Bone marrow (tissue), 2 donors: ENCODE measurements at places on chromosomes 13 and 19.

DNA sequence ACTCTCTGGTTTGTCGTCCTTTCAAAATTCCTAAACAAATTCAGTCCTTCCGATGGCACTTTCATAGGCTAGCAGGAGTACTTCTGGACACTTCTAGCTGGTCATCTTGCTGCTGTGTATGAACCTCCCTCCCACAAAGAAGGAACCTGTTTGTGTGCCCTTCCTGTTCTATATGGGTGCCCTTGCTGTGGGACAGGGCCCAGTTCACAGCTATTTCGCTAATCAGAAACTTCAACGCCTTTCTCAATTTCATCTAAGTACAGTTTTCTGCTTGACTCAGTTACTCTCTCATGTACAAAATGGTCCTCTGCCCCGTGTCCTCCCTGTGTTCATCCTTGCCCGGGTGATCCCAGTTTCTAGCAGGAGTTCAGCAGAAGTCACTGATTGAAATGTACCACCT, 96.1 kb downstream of the STARD13 start:
- DNase-seq = no peak

DNA sequence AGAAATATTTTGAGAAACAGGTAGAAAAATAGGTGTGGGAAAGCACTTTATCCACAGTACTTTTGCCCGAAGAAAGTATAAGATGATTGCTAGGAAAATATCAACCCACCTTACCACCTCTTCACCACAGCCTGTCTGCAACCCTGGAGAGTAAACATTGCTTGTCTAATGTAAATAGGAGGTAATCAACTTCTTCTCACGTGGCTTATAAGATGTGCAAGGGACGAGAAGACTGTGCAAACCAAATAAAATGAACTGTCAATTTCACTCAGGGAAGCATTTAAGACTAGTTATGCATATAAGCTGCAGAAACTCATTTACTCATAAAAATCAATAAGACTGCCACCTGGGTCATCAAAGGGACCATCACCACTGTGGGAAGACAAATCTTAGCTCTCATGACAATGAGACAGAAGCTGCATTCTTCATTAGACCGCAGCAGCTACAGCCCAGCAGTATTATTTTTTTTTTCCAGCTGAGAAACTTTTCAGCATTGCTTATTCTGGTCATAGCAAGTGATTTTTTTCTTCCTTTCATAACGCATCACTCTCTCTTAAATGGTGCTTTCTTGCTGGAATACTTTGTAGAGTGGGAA, 807.7 kb upstream of the GPC6 start:
- DNase-seq = no peak

- no peak for DNase-seq
Observed at GRCh38 chr19:19860756-19861390, 4.8 kb upstream of the ZNF253 start.

DNA sequence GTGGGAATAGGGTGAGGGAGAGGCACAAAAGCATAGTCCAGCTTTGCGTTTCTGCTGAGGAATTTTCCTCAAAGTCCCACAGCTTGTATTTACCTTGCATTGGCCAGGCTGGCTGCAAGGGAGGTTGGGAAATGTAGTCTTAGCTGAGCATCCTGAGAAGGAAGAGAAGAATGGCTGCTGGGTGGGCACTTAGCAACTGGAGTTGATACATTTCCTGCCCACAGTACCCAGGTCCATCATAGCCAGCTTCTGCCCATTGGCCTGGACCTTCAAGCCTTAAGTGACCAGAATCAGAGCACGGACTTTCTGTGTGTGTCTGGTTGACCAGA, 112.4 kb downstream of the SIPA1L3 start:
- DNase-seq = no peak

DNA sequence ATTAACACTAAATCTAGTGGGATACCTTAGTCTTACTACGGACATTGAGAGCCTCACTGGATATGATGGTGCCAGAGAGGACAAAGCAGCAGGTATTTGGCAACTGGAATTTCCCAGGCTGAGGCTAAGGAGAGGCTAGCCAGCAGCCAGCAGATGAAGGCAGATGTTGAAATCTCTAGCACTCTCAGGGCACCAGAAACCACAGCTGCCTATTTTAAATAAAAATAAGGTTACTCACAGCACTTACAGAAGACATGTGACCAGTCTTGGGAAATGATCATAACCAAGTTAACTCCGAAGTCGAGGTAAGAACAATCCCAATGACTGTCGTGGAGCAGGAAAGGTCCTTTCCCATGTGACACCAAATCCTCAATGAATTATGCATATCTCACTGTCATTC, 1726.0 kb downstream of the EFNB2 start:
- DNase-seq = no peak

- no peak for DNase-seq
Observed at GRCh38 chr13:106161146-106161545, 374.3 kb downstream of the EFNB2 start.

DNA sequence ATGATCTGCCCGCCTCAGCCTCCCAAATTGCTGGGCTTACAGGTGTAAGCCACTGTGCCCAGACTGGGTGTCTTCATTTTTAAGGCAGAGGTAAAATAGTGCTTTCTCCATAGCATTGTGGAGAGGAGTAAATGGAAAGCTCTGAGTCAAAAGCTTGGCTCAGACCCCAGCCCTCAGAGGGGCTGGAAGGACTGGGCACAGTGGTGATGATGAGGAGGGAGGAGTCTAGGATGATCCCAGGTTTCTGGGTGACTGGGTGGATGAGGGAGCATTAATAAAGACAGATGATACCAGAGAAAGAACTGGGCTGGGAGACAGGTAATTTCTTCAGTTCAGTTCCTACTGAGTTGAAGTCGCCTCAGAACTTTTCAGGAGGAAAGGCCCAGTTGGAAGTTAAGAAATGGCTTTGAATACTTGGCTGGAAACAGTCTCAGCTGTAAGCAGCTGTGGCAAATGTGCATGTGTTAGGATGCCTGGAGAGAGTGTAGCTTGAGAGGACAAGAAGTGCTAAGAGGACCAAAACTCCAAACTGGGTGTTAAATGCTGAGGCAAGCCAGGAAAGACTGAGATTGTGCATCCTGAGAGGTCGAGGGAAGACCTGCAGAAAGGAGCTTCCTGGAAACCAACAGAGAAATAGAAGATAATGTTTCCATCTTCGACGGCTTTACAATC, 37.1 kb upstream of the MEDAG start:
- DNase-seq = no peak

DNA sequence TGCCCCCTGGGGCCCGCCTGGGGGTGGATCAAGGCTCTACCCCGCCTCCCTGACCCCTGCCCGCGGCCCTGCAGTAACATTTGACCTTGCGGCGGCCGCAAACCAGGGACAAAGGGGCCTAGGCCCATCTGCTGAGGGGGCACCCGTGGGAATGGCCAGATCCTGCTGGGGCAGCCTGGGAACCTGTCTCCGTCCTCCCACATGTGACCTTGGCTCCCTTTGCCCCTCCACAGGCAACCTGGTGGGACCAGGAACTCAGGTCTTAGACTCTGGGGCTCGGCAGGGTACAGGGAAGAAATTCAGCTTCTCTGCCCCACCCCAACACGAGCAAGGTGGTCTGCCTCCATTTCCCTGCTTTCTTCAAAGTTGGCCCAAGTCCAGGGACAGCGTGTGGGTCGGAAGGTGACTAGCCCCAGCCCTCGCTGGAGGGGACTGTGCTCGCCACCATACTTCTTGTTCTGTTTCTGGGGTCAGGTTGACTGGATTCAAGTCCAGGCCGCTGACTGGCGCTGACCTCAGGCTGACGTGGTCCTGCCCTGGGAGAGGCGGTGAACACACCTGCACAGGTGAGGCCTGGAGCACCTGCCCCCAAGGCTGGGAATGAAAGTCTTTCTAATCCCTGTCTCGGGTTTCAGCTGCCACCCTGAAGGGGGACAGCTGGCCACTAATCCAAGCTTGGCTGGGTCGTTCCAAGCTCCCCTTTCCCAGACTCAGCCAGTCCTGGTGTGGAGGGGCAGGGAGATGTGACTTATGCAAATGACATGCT, 2.5 kb upstream of the NR2F6 start:
- DNase-seq = no peak

DNA sequence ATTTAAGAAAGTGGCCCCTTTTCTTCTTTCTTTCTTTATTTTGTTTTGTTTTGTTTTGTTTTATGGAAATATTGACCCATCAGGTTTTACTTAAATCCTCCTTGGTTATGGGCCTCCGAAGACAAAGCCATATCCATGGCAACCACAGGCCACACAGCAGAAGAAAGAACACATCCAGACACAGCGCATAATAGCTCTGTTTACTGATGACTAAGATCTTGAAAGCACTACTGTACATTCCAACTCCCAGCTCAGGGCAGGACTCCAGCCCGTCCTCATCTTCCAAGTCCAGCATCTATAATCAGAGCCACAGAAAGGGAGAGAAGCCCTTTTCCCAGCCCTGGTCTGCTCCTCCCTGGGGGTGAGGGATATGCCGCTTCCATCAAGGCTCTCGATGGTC, 84.3 kb downstream of the NUFIP1 start:
- no peak for DNase-seq

DNA sequence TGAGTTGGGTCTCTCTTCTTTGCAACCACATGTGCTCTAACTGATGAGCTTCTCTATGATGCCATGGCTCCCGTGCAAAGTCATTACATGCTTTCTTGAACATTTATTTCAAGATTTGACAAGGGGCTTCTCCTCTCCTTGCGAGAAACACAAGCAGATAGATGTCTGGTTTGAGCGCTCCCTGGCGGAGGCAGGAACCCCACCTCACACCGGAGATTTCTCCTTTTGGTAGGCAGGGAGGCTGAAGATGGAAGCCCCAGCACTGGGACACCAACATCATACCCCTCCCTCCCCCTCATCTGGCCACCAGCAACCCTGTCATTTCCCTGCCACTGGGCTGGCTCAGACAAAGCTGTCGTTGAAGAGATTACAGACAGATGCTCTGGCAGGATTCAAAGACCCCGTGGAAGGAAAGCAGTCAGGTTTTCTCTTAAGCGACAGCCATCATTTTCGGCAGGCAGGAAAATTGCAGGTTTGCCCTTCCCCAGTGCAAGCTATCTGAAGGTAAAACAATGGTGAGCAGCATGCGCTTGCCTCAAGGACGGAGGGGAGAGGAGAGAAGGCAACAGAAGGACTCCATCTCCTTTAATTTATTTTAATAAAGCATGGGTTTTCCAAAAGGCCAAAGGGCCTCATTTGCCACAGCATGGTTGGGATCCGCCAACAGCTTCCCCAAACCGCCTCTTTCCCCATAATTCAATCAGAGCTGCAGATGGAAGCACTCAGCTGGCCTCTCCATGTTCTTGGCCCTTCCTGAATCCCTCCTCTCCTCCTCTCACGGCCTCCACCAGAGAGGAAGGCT, 344.1 kb upstream of the TSHZ3 start:
- no peak for DNase-seq

DNA sequence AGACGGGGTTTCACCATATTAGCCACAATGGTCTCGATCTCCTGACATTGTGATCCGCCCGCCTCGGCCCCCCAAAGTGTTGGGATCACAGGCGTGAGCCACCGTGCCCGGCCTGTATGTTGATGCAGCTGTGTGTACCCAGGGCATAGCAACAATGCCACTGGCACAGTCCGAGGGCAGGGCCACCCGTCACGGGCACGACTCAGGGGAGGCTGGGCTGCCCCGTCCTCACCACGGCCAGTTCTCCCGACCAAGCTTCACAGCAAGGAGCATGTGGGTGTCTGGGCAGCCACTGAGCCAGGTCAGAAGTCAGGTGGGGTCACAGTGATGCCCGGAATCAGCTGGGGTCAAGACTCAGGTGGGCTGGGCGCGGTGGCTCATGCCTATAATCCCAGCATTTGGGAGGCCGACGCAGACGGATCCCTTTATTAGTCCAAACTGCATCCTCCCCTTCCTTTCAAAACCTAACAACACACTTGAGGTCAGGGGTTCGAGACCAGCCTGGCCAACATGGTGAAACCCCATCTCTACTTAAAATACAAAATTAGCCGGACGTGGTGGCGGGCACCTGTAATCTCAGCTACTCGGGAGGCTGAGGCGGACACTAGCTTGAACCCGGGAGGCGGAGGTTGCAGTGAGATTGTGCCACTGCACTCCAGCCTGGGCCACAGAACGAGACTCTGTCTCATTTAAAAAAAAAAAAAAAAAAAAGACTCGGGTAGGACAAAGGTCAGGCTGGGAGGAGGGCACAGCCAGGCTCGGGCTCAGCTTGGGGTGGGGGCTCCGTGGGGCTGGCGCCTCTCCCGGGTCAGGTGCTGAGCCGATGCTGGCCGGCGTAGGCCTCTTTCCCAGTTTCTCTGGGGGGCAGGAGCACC, 1.2 kb upstream of the CDC34 start:
- no peak for DNase-seq

DNA sequence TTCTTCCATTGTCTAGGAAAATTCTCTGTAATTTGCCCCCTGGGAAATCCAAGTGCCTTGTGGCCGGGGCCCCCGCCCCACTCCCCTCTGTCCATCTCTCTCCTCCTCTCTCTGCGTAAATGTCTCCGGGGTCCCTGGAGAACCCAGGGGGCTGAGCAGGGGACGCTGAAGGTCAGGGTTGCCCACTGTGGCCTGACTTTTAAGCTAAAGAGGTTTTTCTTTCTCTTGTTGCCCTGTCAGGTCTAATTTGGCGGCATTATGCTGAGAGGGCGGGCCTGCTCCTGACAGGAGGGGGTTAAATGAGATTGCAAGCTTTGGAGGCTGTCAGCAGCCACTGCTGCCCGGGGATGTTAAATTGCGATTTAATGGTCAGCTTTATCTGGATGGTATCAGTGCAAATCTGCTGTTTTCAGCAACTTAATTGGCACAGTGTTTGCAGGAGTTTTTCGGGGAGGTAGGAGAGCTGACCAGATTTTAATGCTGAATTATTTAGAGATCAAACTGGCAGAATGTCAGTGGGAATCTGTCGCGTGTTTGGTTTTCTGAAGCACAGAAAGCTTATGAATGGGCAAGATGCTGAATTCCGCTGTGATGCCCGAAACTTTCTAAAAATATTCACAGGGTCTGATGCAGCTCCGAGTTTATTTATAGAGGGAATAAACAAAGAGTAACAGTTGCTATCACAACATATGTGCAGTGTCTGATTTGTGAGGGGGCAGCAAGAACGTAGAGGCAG, 93.2 kb upstream of the SOX1 start:
- DNase-seq = no peak

GRCh38 chr13:46536341-46536740, 16.6 kb upstream of the LRCH1 start:
- no peak for DNase-seq
